Activated T-helper 1 cell treated with Interleukin-2 at 50 U/mL for 16 hours (primary cell): ENCODE measurements at places on chromosomes 11 and 22.

GRCh38 chr11:77557553-77557952 is 32.2 kb upstream of the AQP11 start:
- no peak for DNase-seq

GRCh38 chr11:55357560-55358184 is 10.1 kb upstream of the OR4A15 start:
- DNase-seq: no peak

GRCh38 chr11:34840736-34841386 is 75.3 kb downstream of the APIP start:
- no peak for DNase-seq

- no peak for DNase-seq
Observed at GRCh38 chr11:119888119-119888518, 159.1 kb upstream of the NECTIN1 start.

DNA sequence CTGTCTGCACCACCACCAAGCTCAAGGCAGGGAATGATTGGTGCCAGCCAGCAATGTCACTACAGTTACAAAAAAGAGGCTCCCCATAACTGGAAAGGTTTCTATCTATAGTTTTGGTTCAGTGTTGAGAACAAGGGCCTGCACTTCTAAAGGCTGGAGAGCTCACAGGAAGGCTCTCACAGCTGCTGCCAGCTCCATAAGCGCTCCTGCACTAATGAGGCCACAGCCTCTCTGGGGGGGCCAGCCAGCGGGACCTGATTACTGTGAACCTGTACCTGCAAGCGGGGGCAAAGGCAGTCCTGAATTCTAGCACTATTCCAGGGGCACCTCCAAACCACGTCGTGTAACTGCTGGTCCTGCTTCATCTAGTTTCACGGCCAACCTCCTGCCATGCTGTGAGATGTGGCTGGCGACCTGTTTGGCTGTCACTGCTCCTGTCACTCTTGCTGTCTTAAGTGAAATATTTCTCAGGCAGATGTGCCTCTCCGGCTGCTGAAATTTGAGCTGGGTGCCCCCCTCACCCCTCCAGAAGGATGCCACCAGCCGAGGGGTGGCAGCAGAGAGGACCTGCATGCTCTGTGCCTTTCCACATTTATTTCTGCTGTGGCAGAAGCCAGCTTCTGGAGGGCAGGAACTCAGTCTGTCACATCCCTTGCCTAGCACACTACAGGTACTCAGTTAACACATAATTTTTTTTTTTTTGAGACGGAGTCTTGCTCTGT is 53.3 kb upstream of the ARFGAP3 start:
- no peak for DNase-seq

DNA sequence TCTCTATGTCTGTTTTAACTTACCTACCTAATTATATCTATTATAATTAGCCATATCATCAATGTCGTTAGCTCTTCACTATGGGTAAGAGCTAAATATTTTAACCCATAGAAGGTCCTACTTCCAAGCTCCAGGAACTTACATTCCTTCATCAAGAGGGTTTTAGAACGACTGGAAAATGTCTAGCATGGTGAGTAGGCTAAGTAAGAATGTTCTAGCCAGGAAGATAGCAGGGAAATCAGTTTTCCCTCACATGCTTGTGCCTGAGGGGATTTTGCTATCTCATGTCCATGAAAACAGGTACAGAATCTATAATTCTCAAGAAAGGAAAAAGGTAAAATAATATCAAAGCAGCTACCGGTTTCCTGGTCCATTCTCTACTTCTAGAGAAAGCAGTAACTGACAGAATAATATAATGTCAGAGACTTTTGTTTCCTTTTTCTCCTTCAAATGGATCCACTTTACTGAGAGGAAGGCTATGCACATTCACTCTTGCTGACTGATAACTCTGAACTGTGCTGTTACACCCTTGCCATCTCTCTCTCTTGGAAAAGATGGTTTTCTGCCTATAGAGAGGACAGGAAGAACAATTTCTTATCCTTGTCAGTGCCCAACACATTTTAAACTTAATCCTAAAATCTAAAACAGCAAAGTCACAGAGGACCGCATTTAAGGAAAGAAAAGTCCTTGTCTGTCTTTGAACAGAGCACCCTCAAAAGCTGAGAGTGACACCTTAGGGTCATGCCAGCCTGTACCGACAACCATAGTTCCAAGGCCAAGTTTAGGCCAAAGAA is 67.0 kb downstream of the MAML2 start:
- DNase-seq: no peak
